Activated T-cell treated with anti-CD3 and anti-CD28 coated beads, Interleukin-2, amount 50 U/mL, for 24 hours (primary cell): ENCODE measurements at places on chromosomes 16 and 17.

- H3K27ac ChIP-seq: peak overlapping the region; percentile 73
- H3K4me3 ChIP-seq: peak overlapping the region; percentile 92
These were observed 1.0 kb downstream of the RHBDF2 start for GRCh38 chr17:76500074-76500746.

DNA sequence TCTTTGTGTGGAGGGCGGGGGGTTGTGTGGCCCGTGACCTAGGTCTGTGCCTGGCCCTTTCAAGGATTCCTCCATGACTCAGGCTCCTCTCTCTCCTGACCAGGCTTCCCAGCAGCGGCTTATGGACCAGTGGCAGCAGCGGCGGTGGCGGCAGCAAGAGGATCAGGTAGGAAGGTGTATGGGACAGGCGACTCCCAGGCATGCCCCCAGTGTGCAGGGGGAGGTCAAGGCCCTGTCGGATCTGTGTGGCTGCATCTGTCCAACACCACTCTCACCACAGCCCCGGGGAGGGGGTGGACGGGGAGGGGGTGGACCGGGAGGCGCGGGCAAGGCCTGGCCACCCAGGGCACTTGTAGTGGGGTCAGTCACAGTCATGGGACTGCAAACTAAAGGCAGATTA is 93.1 kb downstream of the CCDC182 start:
- H3K27me3 ChIP-seq: no peaks in the 10 kb centered on the region
- no peak overlapping the region for H3K4me3 ChIP-seq
- DNase-seq: no peak
- no peaks in the 10 kb centered on the region for H3K4me1 ChIP-seq
- H3K36me3 ChIP-seq: peaks cover 15% of the 10 kb centered on the region

- no peak overlapping the region for H3K27ac ChIP-seq
- no peaks in the 10 kb centered on the region for H3K4me1 ChIP-seq
- no peak overlapping the region for H3K4me3 ChIP-seq
- no peak for DNase-seq
- H3K36me3 ChIP-seq: no peaks in the 10 kb centered on the region
These were observed 53.4 kb upstream of the CBX4 start for GRCh38 chr17:79892457-79893241.

- DNase-seq: peak; percentile 43
- peaks cover 16% of the 10 kb centered on the region for H3K4me1 ChIP-seq
- no peak overlapping the region for H3K4me3 ChIP-seq
- no peaks in the 10 kb centered on the region for H3K36me3 ChIP-seq
These were observed 27.2 kb downstream of the ABCC3 start for GRCh38 chr17:50661795-50662391.

DNA sequence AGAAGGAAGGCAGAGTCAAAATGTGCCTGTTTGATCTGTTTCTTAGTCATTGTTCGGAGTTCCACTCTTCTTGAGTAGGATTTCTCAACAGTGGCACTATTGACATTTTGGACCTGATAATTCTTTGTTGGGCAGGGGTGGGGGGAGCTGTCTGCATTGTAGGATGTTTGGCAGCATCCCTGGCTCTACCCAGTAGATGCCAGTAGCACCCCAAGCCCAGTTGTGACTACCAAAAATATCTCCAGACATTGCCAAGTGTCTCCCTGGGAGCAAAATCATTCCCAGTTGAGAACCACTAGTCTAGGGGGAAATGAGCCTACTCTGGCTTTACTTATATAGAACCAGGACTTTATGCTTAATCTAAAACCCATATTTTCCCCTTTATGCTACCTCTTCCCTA is 1.1 kb upstream of the GFOD2 start:
- peak overlapping the region; percentile 97 for H3K4me3 ChIP-seq
- peaks cover 40% of the 10 kb centered on the region for H3K4me1 ChIP-seq
- H3K36me3 ChIP-seq: peaks cover 42% of the 10 kb centered on the region
- no peak for DNase-seq
- H3K27ac ChIP-seq: peak overlapping the region; percentile 97
